ENCODE measurements at places on chromosomes 4 and X. TPM values are rescaled to one million over a fixed set of nuclear protein-coding genes. Genes with fewer than 3 reads are reported as not detected.
A peak's percentile ranks its signal among the peaks of the same experiment; 100 is the strongest.

GRCh38 chr4:87853108-87853507 lies 20.3 kb downstream of the MEPE start:
- DNase-seq, result peak; percentile 43

GRCh38 chrX:70026851-70027200 lies 22.9 kb downstream of the AWAT2 start:
- no peak for DNase-seq

GRCh38 chr4:168097161-168097560 lies 4.8 kb downstream of the ANXA10 start:
- no peak for DNase-seq

ARHGAP4 gene
- 14.9 TPM for total RNA-seq

RASSF6 gene
- 0.28 TPM for total RNA-seq

DNA sequence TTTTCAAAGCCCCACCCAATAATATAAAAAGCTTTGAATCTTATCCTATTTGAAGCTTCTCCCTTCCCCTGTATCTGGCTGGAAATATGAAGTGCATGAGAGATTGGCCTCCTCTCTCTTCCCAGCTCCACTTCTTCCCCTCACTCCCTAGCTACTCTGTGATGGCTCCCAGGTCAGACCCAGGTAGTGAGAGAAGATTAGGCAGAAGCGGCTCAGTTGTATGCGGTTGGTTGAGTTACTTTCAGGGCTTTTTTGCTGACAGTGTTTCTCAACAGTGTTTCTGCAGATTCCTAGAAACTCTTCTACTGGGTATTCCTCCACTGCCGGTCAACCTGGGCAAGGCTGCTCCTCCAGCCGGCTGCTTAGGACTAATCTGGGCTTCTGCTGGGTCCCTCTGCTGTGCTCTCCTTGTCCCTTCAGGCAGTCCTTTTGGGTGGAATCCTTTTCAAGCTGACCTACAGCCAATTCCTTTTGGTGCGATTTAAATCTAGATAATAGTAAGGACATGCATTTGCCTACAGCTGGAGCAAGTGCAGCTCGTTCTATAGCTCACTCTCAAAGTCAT lies 87.4 kb upstream of the SLC7A11 start:
- DNase-seq, result no peak
